Activated CD4-positive, alpha-beta T cell treated with anti-CD3 and anti-CD28 coated beads, Interleukin-2, amount 50 U/mL, for 48 hours (primary cell): ENCODE measurements at places on chromosomes 2 and 18.

DNA sequence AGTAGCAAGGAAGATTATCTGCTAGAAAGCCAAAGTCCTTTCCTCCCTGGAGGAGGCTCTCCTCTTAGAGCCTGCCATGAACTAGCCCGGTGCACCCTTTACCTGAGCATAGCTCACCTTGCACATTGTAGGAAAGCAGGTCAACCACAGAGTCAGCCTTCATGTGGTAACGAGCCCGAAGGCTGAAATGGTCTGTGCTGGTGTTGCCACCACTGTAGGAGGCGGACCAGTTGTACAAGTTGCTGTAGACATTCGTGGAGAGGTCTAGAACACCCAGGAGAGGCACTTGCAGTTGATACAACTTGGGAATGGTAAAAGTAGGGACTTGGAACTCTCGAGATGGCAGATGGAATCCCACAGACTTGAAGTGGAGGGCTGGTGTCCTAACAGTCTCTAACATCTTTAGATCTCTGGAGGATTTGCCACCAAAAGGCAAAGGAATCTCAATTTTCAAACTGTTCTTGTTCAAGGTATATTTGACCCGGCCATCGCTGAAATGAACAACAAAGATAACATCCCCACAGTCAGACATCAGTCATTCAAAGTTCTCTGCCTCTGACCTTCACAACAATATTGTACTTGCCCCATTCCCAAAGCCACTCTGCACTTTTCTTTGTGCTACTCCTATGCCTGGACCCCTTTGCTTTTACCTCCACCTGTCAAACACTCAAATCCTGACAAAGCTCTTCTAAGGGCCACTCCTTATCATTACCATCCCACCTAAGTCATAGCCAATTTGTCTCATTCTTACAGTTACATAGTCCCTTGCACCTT, 30.6 kb downstream of the APOB start:
- no peak for DNase-seq

- DNase-seq = no peak
Measured at GRCh38 chr2:204140246-204140645, 203.7 kb downstream of the ICOS start.

DNA sequence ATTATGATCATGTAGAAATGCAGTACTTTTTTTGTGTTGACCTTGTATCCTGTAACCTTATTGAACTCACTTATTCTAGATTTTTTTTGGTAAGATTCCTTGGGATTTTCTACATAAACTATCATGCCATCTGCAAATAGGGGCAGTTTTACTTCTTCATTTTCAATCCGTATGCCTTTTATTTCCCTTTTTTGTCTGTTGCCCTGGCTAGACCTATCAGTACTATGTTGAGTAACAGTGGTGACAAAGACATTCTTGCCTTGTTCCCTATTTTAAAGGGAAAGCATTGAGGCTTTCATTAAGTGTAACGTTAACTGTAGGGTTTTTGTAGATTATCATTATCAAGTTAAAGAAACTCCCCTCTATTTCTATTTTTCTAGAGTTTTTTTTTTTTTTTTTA, 92.3 kb downstream of the LYPD1 start:
- DNase-seq = no peak

- DNase-seq = no peak
Measured at GRCh38 chr2:95267458-95268210, 6.6 kb upstream of the PROM2 start.

DNA sequence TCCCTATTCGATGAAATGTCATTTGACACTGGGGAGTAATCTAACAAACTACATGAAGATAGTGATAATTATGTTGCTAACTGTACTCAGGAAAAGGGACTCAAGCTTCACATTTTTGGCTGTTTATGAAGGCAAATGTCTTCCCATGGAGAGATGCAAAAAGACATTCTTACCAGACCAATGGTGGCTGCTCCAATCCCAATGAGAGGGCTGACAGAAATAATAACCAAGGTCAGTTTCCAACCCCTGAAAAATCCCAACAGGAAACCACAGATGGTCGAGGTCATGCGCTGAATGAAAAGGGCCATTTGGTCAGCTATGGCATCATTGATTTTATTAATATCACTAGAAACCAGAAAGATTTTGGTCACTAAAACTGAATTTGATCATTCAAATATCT, 37.6 kb downstream of the ABCB11 start:
- DNase-seq = no peak

DNA sequence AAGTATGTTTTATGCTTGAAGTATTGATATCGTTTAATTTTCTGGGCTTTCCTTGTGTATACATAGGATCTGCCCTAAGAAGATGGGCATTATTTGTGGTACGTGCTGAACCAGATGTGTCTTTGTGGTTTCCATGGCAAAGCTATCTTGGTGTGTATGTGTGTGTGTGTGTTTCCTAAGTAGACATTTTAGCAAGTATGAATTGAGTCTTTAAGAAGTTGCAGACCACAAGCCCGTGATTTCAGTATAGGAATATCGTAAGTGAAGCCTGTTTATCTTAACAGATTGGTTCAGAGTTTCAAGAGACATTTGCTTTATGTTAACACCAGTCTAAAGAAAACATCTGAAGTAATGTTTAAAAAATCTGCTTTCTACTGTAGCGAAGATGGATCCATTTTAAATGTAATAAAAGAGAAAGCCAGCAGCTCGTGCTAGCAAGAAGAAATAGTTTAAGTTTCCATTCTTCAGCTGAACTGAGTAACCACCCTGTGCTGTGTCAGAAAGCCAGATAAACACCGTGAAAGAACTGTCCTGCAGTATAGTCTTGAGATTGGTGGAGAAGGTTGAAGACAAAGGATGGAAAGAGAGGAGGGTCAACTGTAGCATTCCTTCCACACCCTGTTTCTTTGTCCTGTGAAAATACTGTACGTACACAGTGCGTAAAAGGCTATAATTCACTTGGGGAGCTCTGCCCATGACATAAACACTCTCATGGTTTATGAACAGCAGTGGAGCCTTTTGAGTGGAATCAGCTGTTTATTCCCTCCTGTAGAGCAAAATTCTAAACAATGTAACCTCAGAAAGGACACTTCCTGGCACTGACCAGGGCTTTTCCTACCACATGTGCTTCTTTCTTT, 91.9 kb upstream of the FOSL2 start:
- no peak for DNase-seq

DNA sequence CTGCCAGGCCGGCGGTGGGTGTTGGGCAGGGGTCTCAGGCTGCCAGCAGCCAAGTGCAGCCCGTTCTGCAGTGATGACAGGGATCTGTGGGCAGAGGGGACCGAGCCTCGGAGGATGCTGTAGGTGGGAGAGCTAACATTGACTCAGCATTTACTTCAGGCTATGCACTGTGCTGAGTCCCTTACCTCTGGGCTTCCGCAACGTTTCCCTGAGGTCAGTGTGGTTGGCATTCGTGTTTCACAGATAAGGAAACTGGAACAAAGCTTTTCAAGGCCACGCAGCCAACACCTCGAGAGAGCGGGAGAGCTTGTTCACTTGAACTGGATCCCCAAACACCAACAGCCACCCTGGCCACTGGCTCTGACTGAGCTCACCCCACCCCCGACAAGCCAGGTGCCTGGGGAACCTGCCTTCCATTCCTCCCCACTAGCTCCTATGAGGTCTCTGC, 839 bp upstream of the GPR148 start:
- DNase-seq = peak; percentile 29

- DNase-seq = no peak
Measured at GRCh38 chr2:114010001-114010400, 120.1 kb downstream of the ACTR3 start.

DNA sequence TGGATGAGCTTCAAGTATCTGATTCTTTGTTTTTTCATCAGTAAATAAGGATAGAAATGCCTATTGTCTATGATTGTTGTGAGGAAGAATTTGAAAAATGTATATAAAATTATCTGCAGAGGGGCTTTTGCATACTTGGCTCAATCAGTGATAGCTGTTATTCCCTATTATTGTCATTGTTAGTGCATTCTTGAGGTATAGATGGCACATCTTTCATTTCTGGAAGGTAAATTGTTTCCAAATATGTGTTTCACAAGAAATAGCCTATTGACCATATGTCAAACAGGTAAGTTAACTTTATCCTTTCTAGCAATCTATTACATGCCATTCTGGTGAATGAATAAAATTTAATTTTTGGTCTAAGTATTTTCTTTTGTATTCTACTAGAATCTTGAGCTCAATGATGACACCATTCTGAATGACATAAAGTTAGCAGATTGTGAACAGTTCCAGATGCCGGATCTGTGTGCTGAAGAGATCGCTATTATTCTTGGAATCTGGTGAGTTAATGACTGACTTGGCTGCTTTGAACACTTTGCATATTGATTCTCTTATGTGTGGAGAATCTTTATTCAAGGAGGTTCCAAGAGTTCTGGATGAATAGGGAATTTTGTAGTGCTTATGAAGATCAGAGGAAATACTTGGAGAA, 44.2 kb downstream of the TTC27 start:
- DNase-seq = no peak

GRCh38 chr2:151237422-151238025, 24.1 kb downstream of the RBM43 start:
- DNase-seq = peak; percentile 19

GRCh38 chr2:74845991-74846390, 12.1 kb downstream of the HK2 start:
- DNase-seq = no peak

GRCh38 chr2:152126664-152127063, 27.8 kb upstream of the CACNB4 start:
- DNase-seq = no peak

DNA sequence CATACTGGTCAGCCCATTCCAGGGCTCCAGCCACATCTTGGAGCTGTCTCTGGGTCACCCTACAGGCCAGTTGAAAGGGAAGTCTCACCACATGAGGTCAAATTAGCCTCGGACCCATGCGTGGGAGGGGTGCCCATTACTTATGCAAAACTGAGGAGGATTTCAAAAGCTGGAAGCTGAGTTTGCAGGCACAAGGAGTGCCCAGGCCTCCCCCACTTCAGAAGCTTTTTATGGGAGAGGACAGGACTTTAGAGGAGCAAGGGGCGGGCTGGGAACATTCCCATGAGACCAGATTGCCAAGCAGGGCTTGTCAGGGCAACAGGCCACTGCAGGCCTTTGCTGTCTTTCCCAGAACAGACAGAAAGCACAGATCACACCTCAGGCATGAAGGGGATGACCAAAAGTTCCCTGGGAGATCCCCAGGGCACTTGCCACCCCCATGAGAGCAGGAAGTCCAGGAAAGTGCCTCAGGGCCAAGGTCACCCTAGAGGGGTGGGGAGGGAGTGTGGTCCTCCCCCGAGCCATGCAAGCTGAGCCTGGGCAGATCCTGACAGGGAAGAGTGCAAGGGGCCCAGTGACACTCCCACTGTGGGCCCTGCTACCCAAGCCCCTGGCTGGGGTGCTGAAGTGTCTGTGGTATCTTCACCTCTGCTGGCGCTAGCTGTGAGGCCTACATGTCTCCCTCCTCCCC, 267.7 kb downstream of the BCL11A start:
- no peak for DNase-seq

DNA sequence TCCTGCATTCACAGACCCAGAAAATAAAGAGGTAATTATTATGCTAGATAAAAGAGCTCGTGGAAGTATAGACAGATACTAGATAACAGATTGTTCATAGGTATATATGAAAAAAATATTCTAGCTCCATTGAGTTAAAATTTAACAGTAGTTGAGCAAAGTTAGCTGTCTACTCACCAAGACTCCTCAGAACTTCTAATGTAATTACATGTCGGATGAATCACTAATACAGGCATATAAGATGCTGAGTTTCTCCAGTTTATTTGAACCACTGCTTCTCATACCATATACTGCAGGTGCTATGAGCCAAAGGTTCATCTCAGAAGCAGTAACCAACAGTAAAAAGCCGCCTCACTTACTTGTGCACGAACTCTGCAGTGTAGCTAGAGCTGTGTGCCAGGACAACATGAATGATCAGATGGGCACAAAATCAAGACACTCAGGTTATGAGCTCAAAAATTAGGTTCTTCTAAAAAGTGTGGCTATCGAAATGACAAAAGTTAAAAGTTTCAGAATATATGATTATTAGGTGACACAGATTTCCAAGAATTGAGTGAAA, 373.4 kb downstream of the NCKAP5 start:
- no peak for DNase-seq
